ENCODE measurements at places on chromosomes 1 and 21.

DNA sequence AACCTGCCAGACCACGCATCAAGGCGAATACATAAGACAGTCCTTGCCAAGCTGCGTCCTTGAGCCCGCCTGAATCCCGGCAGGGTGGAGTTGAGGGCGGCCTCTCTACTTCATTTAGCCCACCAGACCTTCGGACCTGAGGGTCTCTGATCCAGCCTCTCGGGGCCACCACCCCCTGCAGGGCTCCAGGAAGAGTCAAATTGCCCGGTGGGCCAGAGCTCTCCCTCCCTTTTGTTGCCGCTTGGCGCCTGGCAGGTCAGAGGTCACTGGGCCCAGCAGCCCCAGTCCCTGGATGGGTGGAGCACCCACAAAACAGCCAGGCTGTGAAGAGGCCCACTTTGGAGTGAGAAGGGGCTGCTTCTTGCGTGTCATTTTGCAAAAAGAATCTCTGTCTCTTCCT is 9.0 kb downstream of the GNG4 start:
- DNase-seq, result no peak

GRCh38 chr1:204335085-204335484 is 24.6 kb downstream of the PLEKHA6 start:
- DNase-seq, result no peak

DNA sequence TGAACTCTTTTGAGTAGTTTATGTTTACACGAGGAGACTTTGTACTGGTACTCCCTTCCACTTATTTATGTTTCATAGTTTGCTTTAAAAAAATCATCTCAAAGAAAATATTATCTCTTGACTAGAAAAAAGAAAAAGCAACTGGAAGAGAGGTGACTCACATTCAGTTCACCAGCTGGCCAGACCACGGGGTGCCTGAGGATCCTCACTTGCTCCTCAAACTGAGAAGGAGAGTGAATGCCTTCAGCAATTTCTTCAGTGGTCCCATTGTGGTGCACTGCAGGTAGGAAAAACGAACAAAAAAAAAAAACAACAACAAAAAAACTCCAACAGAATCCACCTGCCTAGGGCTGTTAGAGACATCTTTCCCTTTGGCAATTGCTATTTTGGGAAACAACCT is 102.9 kb downstream of the PTPRC start:
- no peak for DNase-seq

GRCh38 chr1:207890136-207890738 is 20.7 kb downstream of the CD34 start:
- DNase-seq, result peak; percentile 97

DNA sequence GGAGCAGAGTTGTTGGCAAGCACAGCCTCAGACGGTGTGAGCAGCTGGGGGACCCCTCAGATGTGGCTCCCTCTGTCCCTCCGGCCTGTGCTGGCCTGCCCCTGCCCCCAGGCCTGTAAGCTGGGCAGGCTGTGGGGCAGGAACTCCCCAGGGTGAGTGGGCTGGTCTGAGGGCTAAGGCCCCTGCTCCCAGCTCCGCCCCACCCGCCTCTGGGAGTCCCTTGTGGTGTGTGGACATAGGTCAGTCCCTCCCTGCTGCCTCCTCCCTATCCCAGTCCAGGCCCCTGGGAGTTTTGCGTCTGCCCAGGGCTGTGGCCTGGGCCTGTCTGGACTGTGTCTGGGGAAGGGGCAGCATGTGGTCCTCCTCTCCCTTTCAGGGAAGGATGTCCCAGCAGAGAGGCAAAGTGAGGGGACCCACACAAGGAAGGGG is 3.6 kb upstream of the VWA1 start:
- DNase-seq, result no peak

GRCh38 chr1:32399843-32400242 is 5.6 kb upstream of the BSDC1 start:
- no peak for DNase-seq

GRCh38 chr1:21028520-21029145 is 148.1 kb downstream of the EIF4G3 start:
- no peak for DNase-seq

GRCh38 chr21:31172328-31172727 is 134.1 kb upstream of the KRTAP19-8 start:
- no peak for DNase-seq

GRCh38 chr1:6727535-6727934 is 25.9 kb upstream of the DNAJC11 start:
- DNase-seq, result peak; percentile 27

DNA sequence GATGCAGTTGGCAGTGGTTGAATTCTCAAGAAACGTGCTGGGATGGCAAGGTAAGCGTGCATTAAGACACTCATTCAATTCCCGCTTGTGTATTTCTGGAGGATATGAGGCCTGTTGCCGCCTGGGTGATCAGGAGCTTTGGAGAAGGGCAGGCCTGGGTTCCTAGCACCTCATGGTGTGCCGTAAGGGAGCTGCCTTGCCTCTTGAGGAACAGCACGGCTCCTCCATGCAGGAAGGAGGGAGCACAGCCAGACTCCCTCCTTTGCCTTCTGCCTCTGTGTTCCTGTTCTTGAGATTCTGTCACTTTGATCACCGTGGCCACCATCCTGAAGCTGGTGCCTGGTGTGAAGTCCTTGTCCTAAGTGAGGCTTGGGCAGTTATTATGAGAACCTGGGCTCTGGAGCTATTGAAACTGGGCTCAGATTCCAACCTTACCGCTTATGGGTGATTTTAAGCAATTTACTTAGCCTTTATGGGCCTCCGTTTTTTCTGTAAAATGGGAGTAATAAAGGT is 18.3 kb downstream of the SLFNL1 start:
- no peak for DNase-seq

DNA sequence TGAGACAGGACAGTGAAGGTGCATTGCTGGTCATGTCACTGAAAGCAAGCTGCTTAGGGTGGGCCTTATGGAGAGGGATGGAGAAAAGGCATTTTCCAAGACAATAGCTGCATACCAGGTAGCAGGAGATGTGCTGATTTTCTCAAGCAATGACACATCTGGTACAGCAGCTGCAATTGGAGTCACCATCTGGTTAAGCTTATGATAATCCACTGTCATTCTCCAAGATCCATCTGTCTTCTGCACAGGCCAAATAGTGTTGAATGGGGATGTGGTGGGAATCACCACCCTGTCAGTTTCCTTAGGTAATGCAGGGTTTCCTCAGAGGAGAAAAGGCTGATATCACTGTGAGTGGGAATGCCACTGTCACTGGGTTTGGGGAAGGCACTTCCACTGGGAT is 54.6 kb downstream of the ADSS2 start:
- DNase-seq, result no peak

DNA sequence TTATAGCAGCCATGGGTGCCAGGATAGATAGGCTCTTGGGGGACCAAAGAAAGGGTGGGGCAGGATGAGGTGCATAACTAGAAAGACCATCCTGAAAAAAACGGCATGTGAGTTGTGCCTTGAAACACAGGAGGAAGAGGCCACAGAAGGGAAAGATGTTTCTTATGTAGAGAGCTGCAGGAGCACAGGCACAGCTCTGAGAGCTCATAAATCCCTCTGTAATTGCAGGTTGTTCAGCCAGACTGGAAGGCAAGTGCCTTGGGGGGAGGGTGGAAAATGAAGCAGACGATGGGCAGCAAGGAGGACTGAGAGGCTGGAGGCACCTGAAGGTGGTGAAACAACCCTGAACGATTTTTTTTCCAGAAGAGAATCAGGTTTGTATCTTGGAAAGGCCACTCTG is 170.7 kb downstream of the NR5A2 start:
- DNase-seq, result no peak

- DNase-seq, result no peak
Measured at GRCh38 chr1:225880222-225880588, 2.0 kb downstream of the TMEM63A start.

DNA sequence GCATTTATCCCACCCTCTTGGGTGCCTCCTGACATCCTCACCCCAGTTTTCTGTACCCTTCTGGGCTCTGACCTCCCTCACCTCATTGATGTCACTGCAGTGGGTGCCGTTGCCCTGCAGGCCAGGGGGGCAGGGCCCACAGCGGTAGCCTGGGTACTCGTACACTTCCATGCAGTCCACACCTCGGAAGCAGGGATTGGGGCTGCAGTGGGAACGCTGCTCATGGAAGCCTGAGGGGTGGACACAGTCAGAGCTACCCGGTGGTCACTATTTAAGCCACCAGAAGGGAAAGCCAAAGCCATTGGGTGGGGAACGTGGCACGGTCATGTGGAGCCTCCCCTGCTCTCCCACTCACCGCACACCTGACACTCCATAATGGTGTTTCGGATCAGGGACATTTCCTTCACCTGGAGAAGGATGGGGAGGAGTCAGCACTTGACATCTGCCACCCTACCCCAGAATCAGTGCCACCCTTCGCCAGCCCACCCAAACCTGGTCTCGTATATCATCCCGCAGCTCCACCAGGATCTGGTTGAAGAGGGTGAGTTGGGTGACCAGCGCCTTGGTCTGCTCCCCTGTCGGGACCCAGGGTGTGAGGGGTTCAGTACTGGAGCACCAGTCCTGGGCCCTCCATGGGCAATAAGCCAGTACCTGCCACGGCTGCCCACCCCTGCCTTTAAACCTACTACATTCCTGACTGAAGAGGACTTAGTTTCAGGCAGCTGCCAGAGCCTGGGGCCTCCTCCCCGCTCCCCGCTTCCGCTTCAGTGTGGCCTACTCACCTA is 4.8 kb downstream of the THBS3 start:
- DNase-seq, result no peak

GRCh38 chr1:24688621-24689195 is 45.6 kb downstream of the SRRM1 start:
- DNase-seq, result peak; percentile 81

DNA sequence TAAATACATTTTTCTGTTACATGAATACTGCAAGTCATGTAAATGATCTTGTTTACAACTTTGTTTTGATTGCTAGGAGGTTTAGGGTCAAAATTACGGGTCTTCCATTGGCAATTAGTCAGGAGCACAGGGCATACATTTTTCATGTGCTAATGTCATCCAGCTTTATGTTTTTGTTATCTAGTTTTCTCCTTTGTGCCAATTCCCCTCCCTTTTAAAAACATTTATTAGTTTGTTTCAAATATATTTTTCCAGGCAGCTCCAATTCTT is 280.9 kb downstream of the GRIK1 start:
- no peak for DNase-seq

DNA sequence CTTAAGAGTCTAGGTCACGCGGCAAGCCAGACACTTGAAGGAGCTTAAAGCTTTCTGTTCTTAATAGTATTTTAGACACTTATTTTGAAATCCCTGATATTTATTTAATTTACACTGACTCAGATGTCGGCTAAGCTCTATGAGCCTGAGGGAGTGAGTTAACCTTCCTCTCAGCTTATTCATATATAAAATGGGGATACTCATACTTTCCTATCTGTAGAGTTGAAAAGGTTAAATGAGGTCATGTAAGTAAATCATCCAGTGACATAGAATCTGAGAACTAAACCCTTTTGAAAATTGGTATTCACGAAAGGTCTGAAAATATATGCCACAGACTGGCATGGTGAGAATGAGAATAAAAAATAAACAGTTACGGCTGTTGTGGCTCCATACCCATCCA is 1.4 kb upstream of the GPR161 start:
- DNase-seq, result no peak

- DNase-seq, result no peak
Measured at GRCh38 chr1:31906557-31906956, 31.6 kb downstream of the PTP4A2 start.

DNA sequence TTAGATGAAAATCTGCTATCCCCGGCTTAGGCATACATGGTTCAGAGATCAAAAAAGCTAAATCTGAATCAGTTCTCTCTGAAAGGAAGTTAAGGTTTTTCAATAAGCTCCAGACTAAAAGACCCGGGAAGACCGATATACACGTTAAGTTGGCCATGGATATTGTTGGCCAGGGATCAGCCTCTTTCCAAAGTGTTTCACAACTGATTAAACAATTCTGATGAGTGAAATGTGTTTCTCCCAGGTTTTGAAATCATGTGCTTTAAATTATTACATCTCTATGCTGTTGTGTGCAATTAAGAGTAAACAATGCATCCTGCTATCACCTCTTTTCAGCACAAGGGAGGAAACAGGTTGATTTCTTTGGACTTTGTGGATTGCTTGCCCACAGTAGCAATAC is 23.7 kb upstream of the GNG12 start:
- no peak for DNase-seq

GRCh38 chr1:155971910-155972809 is 6.2 kb downstream of the ARHGEF2 start:
- no peak for DNase-seq

DNA sequence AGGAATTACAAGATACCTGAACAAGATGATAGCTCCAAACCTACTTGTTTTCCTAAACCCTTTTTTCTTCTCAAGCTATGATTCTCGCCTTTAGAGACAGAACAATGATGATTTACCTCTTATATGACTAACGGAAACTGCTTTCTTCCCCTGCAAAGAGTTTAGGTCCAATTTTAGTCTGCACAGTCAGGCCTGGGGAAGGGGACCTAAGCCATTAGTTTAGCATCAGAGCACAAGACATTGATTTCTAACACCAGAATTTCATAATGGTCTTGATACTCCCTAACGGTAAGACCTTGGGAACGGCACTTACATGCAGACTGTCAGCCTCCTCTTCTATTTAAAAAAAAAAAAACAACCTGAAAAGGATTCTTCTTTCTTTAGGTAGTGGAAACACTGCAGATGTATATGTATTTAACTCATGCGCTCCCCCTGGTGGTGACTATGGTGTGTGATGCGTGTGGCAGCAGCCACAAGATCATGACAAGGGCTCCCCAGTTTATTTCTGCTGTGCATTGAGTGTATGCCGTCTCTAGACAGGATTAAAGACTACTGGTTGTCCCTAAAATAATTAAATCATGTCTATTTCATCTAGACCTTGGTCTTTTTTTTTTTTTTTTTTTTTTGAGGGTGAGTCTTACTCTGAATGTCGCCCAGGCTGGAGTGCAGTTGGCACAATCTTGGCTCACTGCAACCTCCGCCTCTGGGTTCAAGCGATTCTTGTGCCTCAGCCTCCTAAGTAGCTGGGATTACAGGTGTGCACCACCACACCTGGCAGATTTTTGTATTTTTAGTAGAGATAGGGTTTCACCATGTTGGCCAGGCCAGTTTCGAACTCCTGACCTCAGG is 37.3 kb upstream of the TMEM222 start:
- peak; percentile 76 for DNase-seq

- DNase-seq, result no peak
Measured at GRCh38 chr1:997993-998744, 1.7 kb downstream of the HES4 start.

- DNase-seq, result no peak
Measured at GRCh38 chr1:197252973-197253372, 15.1 kb upstream of the CRB1 start.

- no peak for DNase-seq
Measured at GRCh38 chr21:29857150-29857549, 82.6 kb downstream of the GRIK1 start.

- no peak for DNase-seq
Measured at GRCh38 chr1:62391369-62391971, 45.4 kb upstream of the USP1 start.

- no peak for DNase-seq
Measured at GRCh38 chr1:55402671-55403464, 187.7 kb upstream of the USP24 start.

GRCh38 chr1:4397196-4397595 is 257.2 kb upstream of the AJAP1 start:
- no peak for DNase-seq

GRCh38 chr1:4526747-4527146 is 127.7 kb upstream of the AJAP1 start:
- DNase-seq, result no peak
